ENCODE measurements at places on chromosomes 11 and 22.

GRCh38 chr11:82720267-82721065, 13.2 kb downstream of the FAM181B start:
- DNase-seq: no peak

DNA sequence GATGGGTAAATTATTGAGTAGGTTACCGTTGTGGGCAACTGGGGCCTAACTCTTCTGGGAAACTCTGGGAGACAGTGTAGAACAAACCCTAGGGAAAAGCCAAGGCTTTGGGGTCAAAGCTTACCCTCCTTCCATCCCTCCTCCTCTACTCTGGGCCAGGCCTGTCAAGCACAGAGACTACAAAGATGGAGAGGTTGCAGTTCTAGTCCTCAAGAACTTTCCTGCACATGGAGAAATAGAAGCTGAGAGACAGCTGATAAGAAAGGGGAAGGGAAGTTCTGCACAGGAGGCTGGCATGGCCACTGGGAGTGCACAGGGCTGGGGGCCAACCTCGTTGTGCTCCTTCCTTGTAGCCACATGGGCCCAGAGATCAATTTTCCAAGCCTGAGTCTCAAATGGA, 67.2 kb upstream of the ALX4 start:
- no peak for DNase-seq

DNA sequence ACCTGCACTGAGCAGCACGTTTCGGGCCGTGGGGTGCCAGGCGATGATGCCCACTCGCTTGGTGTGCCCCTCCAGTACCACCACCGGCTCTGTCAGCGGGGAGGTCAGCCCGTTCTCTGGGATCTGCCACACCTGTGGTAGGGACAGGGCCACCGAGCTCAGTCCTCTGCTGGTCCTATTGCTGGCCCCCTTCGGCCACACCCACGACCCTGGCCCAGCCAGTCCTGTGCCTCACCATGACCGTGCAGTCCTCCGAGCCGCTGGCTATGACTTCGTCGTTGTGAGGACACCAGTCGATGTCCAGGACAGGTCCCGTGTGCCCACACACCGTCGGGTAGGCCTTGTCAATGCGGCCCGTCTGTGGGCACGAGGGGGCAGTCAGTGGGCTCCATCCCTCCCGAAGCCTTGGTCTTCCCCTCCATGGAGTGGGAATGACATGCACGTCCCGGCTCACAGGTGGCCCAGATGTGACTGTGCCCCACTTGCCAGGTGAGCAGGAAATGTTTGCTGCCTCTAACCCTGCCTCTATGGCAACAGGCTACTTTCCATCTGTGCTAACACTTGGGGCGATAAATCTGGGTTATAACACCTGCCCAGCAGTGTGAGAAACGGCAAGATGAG, 1.4 kb downstream of the CORO1B start:
- no peak for DNase-seq

DNA sequence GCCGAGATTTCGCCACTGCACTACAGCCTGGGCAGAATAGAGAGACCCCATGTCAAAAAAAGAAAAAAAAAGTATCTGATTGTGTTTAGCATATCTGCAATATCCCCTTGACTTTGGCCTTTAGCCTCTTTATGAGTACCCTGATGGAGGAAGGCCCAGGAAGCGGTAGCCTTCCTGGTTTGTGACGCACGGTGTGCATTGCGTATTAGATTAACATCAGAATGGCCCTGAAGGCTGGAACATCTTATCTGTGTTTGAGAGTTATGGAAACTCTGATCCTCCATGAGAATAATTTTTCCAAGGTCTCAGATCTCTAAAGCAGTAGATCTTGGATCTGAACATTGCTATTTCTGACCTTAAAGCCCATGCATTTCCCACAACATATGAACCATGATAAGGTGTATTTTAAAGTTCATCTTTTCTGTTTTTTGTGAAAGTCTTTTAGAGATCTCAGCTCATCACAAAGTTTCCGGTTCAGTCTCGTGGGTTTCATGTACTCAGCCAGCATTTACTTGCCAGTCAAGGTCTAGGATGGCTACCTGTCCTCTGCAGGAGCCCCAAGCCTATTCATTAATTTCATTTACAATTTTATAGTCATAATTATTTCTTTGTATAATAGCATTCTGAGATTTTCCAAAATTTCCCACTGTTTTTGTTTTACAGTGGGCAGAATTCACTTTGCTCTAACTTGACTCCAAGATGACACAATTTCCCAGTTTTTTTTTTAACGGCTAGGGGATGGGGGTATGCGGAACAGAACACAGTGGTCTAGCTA, 605 bp upstream of the FDX1 start:
- DNase-seq: no peak

- DNase-seq: no peak
These were observed 13.3 kb downstream of the B3GAT1 start for GRCh38 chr11:134398644-134399292.

DNA sequence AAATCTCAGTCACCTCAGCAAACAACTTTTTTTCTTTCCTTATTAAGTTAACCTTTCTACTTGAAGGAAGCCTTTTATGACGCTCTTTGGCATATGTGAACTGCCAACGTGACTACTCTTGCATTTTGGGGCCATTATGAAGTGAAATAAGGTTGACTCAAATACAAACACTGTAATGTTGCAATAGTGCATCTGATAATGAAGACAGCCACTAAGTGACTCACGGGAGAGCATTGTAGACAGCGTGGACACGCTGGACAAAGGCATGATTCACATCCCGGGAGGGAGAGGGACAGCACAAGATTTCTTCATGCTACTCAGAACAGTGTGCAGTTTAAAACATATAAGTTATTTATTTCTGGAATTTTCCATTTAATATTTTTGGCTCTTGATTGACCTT, 560.8 kb downstream of the ETS1 start:
- peak; percentile 86 for DNase-seq
